Calu3 (cell line): ENCODE measurements at places on chromosomes 5 and 9.
A peak's percentile ranks its signal among the peaks of the same experiment; 100 is the strongest.

- no peak overlapping the region for H3K4me3 ChIP-seq
- no peaks in the 10 kb centered on the region for H3K4me1 ChIP-seq
- peaks cover 18% of the 10 kb centered on the region for H3K27me3 ChIP-seq
- no peak for DNase-seq
- no peak overlapping the region for H3K27ac ChIP-seq
- no peaks in the 10 kb centered on the region for H3K36me3 ChIP-seq
Measured at GRCh38 chr9:87720173-87720572, 5.7 kb upstream of the CTSL start.

GRCh38 chr5:76229900-76230299 is 146.7 kb downstream of the SV2C start:
- no peaks in the 10 kb centered on the region for H3K27me3 ChIP-seq
- no peaks in the 10 kb centered on the region for H3K36me3 ChIP-seq
- H3K27ac ChIP-seq = no peak overlapping the region
- no peak for DNase-seq

DNA sequence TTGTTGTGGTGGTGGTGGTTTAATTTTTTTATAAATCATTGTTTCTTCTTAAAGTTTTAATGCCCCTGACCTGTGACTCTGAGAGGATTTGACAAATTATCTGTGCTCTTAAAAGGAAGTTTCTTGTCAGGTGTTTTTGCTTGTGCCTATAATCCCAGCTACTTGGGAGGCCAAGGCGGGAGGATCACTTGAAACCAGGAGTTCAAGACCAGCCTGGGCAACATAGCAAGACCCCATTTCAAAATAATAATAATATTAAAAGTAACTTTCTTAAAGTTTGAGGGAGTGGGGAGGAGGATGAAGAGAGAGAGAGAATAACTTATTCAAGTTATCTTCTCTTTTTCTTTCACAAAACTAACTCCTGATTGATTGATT is 12.2 kb upstream of the ERMP1 start:
- H3K36me3 ChIP-seq = no peaks in the 10 kb centered on the region
- H3K27ac ChIP-seq = no peak overlapping the region
- DNase-seq = no peak
- H3K27me3 ChIP-seq = no peaks in the 10 kb centered on the region

GRCh38 chr5:7815892-7816534 is 34.9 kb downstream of the CFAP90 start:
- no peaks in the 10 kb centered on the region for H3K36me3 ChIP-seq
- peaks cover 71% of the 10 kb centered on the region for H3K27me3 ChIP-seq
- H3K4me1 ChIP-seq = no peaks in the 10 kb centered on the region
- H3K4me3 ChIP-seq = no peak overlapping the region

DNA sequence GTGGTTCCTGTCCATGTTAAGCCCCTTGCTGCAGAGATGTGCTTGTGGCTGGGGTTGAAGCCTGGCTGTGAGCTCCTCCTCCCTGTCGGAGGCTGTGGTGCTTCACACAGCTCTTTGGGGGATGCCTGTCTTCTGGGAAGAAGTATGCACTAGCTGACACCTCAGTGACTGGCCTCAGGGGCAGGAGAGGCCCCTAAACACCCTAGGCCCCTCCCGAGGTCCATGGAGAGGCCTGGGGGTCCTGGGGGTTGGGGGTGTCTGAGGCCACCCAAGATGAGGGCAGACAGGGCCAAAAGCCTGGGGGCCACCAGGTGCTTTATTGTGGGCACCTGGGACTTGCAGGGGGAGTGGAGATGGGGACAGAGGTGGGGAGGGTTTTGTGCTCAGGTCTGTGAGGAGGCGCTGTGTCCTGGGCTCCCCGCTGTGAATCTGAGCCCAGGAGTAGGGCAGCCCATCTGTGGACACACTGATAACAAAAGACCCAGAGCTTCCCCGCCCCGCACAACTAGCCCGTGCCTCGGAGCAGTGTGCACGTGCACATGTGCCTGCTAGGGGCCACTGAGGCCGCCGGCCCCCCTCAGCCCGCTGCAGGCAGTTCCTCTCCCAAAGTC is 92.0 kb downstream of the PHF2 start:
- H3K27ac ChIP-seq = no peak overlapping the region
- no peaks in the 10 kb centered on the region for H3K27me3 ChIP-seq
- no peaks in the 10 kb centered on the region for H3K36me3 ChIP-seq
- no peaks in the 10 kb centered on the region for H3K4me1 ChIP-seq

DNA sequence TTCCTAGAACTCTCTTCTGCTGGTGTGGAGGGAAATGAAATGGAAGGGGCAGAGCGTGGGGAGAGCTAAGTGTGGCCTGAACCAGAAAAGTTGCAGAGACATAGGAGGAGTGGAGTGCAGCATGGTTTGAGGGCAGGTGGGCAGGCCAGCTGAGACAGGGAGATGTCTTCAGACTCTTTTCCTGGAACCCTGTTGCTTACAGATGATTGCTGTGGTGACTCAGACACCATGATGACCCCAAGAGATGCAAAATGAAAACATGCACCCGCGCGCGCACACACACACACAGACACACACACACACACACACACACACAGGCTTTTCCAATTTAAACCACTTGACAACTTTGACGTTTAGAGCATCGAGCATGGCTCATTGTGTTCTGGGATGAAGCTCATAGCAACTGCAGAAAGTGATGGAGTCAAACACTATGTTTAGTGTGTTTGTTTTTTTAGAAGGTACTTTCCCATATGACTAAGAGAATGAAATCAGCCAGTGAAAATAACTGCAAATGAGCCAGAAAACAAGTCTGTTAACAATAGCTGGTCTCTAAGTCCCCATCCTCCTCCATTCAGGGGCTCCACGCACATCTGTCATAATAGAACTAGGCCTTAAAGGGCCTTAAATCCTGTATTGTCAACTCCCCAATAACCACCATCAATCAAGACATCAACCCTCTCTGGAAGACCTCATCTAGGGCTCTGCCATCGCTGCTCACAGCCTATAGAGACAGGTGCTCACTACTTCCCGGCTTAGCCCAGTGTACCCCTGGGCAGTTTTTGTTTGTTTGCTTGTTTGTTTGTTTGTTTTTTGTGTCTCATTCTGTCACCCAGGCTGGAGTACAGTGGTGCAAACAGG is 9.6 kb downstream of the TMOD1 start:
- H3K27me3 ChIP-seq = peaks cover 8% of the 10 kb centered on the region
- peak overlapping the region; percentile 52 for H3K27ac ChIP-seq
- no peak overlapping the region for H3K4me3 ChIP-seq
- DNase-seq = no peak

DNA sequence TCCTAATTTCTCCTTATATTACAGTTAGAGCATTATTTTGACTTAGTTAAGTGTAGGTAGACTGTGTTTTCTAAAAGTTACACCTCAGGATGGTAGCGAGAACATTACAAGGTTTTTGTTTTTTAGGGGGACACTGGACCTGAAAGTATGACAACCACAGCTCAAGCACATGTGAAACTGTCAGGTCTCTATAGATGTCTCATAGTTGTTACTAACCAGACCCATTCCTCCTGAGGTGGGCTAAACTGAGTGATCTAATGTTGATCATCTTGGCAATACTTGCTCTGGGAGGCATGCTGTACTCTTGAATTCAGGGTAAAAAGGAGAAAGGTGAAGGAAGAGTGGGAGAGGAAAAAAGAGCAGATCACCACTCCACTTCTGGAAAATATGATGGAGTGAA is 196.6 kb upstream of the RASEF start:
- H3K27ac ChIP-seq = no peak overlapping the region
- H3K4me1 ChIP-seq = no peaks in the 10 kb centered on the region
- no peak overlapping the region for H3K4me3 ChIP-seq
